ENCODE measurements at places on chromosomes 11 and 22.

GRCh38 chr22:19120829-19121630 is 1.2 kb downstream of the DGCR2 start:
- DNase-seq = peak; percentile 26

DNA sequence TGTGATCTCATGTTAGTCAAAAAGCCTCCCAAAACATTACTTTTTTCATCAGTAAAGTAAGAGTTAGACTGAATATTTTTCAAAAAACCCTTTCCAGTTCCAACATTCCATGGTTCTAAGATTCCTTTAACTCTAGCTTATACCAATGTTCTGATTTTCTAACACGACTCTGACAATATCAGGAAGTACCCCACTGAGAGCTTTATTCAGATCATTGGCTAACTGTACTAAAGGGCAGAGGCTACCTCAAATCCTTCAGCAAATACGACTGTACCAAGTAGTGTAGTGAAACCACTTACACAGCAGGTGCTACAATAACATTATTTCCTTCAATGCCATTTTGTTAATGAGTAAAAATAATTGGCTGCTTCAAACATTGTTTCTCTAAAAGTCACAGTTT is 213.4 kb upstream of the PITPNB start:
- DNase-seq = no peak

DNA sequence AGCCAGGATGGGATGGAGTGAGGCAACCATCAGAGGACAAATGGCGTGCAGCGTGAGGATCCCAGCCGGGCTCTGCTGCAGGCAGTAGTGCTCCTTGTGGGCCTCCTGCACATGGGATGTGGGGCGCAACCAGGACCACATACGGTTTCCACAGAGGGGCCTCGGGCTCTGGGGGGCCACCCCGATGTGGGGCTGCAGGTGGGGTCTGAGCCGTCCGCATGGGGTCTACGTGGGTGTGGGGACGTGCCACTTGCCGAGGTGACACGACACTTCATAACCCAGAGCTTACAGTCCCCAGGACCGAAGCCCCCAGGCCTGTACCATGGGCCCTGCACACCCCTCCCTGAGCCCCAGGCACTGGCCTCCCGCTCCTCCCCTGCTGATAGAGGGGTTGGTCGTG is 10.8 kb downstream of the TTLL8 start:
- no peak for DNase-seq

GRCh38 chr11:96215110-96215782 is 127.7 kb downstream of the MAML2 start:
- peak; percentile 12 for DNase-seq

DNA sequence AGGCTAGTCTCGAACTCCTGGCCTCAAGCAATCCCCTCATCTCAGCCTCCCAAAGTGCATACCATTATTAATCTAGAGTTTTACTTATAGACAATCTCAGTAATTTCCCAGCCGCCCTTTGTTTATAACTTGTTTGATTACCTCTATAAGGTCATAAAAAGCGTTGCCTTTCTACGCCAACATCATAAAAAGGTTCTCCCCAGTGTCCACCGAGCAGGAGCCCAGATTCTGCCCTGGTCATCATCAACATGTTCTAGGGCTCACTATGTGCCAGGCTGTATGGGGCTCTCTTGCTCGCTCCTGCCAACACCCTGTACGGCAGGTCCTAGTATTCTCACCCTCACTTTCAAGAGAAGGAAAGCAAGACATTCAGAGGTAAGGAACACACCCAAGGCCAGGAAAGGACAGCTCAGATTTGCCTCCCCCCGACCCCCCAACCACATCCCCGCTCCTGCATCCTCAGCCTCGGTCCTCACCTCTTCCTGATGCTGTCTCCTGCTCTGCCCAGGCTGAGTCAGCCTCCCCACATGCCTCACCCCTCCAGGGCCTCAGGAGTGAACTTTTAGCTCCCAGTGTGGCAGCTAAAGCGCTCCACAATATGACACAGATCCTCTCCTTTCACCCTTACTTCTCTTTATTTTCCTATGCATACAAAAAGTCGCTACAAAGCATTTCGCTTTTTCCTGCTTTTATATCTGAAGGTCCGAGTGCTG is 14.3 kb downstream of the ARFGAP3 start:
- DNase-seq = no peak

DNA sequence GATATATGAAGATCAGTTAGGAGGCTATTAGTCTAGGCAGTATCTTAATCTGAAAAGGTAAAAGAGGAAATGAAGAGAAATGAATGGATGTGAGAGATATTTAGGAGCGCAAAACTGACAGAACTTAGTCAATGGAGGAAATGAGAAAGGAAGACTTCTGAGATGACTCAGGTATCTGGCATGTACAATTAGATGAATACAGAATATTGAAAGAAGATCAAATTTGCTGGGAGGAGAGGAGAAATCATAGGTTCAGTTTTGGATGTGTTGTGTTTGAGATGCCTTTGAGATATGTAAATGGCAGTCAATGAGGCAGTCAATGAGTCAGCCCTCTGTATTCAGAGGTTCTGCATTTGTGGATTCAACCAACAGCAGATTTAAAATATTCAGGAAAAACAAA is 42.9 kb upstream of the GAB2 start:
- no peak for DNase-seq

- no peak for DNase-seq
Observed at GRCh38 chr22:46969491-46969890, 207.0 kb downstream of the TBC1D22A start.

- DNase-seq = no peak
Observed at GRCh38 chr22:17396516-17396915, 27.3 kb downstream of the CECR2 start.

DNA sequence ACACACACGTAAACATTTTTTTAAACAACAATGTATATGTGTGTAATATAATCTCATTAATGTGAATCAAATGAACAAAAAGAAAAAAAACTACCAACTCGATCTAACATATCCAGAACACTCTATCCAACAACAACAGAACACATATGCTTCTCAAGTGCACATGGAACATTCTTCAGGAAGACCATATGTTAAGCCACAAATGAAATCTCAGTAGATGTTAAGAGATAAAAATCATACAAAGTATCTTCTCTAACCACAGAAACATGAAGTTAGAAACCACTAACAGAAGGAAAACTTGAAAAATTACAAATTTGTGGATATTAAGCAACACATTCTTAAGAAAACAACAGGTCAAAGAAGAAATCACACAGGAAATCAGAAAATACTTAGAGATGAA is 25.5 kb upstream of the TMEM45B start:
- DNase-seq = no peak

DNA sequence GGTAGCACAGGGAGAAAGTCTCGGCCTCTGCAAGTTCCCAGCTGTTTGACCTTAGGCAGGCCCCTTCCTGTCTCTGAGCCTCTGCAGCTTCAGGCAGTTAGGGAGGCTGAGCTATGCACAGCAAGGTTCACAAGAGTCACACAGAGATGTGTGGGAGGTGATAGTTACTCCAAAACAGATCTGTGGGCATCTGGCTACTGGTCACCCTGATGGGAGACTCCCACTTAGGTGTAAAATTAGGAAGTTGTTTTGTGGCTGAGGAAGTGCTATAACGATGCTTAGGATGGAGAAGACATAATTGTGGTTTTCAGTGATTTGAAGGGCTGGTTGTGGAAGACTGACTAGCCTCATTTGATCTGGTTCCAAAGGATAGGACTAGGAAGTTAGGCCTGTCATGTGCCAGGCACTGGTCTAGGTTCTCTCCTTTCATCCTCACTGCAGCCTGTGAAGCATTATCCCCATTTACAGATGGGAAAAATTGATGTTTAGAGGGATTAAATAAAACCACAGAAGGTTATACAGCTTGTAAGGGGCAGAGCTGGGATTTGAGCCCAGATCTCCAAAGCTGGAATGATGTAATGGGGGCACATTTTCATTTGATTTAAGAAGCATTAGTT is 13.5 kb downstream of the ACO2 start:
- DNase-seq = no peak

DNA sequence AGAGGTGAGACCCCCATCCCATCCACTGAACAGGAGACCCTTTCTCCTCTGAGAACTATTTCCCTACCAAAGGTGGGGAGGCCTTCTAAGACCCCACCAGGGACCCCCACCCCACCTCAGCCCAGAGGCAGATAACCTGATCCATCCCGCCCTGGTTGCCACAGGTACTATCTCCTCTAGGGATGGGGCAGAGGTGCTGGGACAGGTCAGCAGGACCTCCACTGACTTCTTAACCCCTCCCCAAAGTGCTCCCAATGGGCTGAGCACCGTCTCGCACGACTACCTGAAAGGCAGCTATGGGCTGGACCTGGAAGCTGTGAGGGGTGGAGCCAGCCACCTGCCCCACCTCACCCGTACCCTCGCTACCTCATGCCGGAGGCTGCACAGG is 4.3 kb downstream of the INPPL1 start:
- DNase-seq = no peak

GRCh38 chr11:107526197-107526596 is 39.3 kb downstream of the ALKBH8 start:
- no peak for DNase-seq

DNA sequence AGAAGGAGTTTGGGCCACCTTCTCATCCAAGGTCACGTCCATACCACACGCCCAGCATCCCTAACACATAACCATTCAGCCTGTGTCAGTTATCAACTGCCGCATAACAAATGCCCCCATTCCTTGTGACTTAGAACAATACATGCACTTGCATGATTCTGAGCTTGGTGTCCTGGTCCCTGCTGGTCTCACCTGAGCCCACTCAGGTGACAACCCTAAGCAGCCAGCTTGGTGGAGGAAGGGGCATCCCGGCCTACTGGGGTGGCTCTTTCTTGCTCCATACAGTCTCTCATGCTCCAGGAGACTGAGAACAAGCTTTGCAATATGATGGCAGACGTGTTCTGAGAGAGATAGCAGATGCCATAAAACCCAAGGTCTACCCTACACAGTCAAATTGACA is 1276.9 kb downstream of the TBC1D22A start:
- DNase-seq = no peak

- DNase-seq = no peak
Observed at GRCh38 chr11:215581-216037, 8.1 kb downstream of the RIC8A start.

- peak; percentile 3 for DNase-seq
Observed at GRCh38 chr22:47401976-47402770, 639.7 kb downstream of the TBC1D22A start.

- DNase-seq = no peak
Observed at GRCh38 chr22:41152902-41153301, 52.2 kb upstream of the L3MBTL2 start.

DNA sequence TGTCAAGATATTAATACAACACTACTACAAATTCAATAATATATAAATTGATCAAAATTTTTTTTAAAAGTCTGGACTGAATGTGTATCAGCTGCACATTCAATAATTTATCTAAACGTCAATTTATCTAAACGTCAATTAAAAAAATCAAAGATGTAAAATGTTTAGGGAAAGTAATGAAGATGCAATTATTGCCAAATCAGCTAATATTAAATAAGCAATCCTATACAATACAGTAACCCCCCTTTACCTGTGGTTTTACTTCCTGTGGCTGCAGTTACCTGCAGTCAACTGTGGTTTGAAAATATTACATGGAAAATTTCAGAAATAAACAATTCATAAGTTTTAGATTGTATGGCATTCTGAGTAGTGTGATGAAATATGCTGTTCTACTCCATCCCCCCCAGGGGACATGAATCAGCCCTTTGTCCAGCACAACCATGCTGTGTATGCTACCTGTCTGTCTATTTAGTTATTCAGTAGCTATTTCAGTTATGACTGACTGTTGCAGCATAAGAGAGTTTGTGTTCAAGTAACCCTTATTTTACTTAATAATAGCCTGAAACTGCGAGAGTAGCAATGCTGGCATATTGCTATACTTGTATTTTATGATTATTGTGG is 72.2 kb downstream of the CWF19L2 start:
- DNase-seq = no peak

- DNase-seq = no peak
Observed at GRCh38 chr11:101487775-101488174, 96.0 kb downstream of the TRPC6 start.

GRCh38 chr11:22730319-22730718 is 63.9 kb downstream of the GAS2 start:
- DNase-seq = peak; percentile 59

DNA sequence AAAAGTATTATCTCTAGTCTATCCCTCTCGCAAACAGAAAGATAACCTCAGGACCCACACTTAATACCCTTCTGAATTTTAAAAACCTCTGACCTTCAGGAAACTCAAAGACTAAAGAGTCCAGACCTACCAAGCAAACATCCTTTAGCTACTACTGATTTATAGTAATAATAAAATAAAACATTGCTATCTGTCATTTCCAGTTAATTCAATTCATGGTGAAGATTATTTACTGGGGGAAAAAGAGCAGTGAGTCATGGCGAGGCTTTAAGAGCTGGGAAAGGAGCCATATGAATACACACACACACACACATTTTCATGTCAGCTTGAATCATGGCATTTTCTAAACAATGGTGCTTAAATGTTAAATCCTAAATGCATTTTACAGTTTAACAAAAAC is 87.1 kb downstream of the FAM76B start:
- DNase-seq = no peak

- DNase-seq = no peak
Observed at GRCh38 chr11:67308031-67308866, 4.9 kb downstream of the SSH3 start.

GRCh38 chr11:64661146-64661545 is 61.9 kb downstream of the NRXN2 start:
- DNase-seq = no peak

GRCh38 chr11:117875382-117876058 is 938 bp downstream of the FXYD6 start:
- no peak for DNase-seq

DNA sequence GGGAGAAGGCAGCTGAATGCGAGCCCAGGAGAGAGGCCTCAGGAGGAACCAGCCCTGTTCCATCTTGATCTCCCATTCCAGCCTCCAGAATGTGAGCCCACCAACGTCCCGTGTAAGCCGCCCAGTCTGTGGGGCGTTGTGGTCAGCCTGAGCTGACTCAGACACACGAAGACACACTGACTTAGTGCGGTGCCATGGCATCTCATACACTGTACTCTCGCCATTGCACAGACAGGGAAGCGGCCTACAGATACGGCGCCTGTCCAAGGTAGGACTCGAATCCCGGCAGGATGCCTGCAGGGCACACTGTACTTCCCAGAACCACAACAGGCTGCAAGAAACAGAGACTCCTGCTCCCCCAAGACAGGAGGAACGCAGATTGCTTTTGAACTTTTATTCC is 179.6 kb downstream of the CTTN start:
- DNase-seq = no peak

GRCh38 chr11:101706541-101706940 is 122.7 kb upstream of the TRPC6 start:
- no peak for DNase-seq

Data from hematopoietic multipotent progenitor cell treated with erythropoietin and hydrocortisone succinate and interleukin-3 and kit ligand, for 6 days (in vitro differentiated cells).